Ascending aorta (tissue), 2 donors: ENCODE measurements at places on chromosomes 5 and 9.

- no peaks in the 10 kb centered on the region for H3K27me3 ChIP-seq
- no peak for DNase-seq
- no peaks in the 10 kb centered on the region for H3K36me3 ChIP-seq
- H3K4me1 ChIP-seq = no peaks in the 10 kb centered on the region
Measured at GRCh38 chr9:1535051-1535450, 480.1 kb upstream of the SMARCA2 start.

GRCh38 chr5:149140197-149141002 lies 893 bp upstream of the ABLIM3 start:
- no peak overlapping the region for H3K4me3 ChIP-seq
- no peaks in the 10 kb centered on the region for H3K36me3 ChIP-seq
- no peak overlapping the region for H3K27ac ChIP-seq
- no peak for DNase-seq
- H3K27me3 ChIP-seq = no peaks in the 10 kb centered on the region

DNA sequence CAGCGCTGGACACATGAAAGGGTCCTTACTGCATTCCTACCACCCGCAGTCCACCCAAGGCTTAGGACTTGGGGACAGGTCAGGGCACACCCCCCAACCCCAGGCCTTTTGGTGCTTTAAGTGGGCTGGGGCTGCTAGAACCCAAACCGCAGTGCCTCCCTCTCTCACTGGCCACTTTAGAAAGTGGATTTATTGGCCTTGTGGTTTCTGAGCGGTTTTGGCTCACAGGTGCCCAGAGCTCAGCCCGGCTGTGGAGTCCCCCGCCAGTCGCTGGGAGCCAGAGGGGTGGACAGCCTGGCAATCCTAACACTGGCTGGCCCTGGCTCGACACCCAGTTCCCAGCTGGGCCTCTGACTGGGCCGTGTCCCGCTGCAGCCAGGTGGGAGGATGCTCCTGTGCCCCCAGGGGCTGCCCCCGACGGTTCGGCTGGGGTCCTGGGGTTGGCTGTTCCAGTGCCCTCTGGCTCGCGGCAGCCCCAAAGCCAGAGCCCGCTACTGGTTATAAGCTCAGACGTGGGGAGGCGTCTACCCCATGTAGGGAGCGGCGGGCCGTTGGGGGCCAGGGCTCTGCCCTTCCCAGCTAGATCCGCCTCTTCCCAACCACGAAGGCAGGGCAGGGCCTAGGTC lies 65.2 kb upstream of the RNU6ATAC start:
- no peak overlapping the region for H3K27ac ChIP-seq
- no peak for DNase-seq
- no peak overlapping the region for H3K4me3 ChIP-seq
- peaks cover 13% of the 10 kb centered on the region for H3K4me1 ChIP-seq
- no peaks in the 10 kb centered on the region for H3K27me3 ChIP-seq

GRCh38 chr5:139889410-139889809 lies 93.8 kb downstream of the PSD2 start:
- DNase-seq = no peak
- no peak overlapping the region for H3K27ac ChIP-seq
- H3K4me3 ChIP-seq = no peak overlapping the region
- H3K27me3 ChIP-seq = no peaks in the 10 kb centered on the region
- H3K4me1 ChIP-seq = no peaks in the 10 kb centered on the region

GRCh38 chr9:106879439-106879882 lies 16.5 kb downstream of the ZNF462 start:
- no peaks in the 10 kb centered on the region for H3K36me3 ChIP-seq
- no peaks in the 10 kb centered on the region for H3K27me3 ChIP-seq
- H3K4me3 ChIP-seq = no peak overlapping the region
- H3K27ac ChIP-seq = no peak overlapping the region
